ENCODE measurements at places on chromosomes 7 and 10.

- DNase-seq = no peak
These were observed 2.5 kb upstream of the TMEM26 start for GRCh38 chr10:61455656-61456055.

- no peak for DNase-seq
These were observed 119.2 kb downstream of the ADCYAP1R1 start for GRCh38 chr7:31171216-31171785.

DNA sequence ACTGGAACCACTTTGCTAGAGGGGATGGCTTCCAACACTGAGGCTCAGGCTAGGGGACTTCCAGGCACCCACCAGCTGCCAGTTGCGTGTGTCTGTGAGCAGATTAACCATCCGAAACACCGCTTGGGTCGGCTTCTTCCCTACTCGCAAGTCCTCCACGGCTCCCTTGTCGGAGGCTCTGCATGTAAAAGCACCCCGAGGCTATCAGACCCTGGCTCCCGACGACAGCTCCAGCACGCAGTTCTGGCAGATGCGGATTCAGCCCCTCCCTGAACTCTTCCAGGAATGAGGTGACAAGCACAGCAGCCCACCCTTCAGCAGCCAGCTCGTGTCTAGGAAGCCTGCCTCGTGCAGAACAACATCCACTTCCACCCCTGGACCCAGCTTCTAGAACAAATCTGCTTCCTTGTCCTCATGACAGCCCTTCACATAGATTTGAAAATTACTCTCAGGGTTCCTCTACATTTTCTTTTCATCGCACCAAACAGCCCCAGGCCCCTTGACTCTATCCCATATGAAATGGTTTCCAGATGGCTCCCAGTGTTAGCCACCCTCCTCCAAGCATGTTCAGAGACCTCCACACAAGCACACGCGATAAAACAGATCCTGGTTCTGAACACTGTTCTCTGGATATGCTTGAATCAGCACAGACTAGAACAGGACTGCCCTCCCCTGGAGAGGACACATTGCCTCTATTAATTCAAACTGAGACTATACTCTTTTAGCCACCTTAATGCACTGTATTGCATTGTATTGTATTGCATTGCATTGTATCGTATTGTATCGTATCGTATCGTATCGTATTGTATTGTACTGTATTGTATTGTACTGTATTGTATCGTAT, 44.6 kb downstream of the SLIT1 start:
- no peak for DNase-seq

GRCh38 chr10:34305189-34305588, 509.9 kb downstream of the PARD3 start:
- DNase-seq = no peak

- no peak for DNase-seq
These were observed 3.0 kb downstream of the ADARB2 start for GRCh38 chr10:1734288-1734687.

GRCh38 chr7:114944745-114945625, 23.1 kb downstream of the MDFIC start:
- DNase-seq = no peak

DNA sequence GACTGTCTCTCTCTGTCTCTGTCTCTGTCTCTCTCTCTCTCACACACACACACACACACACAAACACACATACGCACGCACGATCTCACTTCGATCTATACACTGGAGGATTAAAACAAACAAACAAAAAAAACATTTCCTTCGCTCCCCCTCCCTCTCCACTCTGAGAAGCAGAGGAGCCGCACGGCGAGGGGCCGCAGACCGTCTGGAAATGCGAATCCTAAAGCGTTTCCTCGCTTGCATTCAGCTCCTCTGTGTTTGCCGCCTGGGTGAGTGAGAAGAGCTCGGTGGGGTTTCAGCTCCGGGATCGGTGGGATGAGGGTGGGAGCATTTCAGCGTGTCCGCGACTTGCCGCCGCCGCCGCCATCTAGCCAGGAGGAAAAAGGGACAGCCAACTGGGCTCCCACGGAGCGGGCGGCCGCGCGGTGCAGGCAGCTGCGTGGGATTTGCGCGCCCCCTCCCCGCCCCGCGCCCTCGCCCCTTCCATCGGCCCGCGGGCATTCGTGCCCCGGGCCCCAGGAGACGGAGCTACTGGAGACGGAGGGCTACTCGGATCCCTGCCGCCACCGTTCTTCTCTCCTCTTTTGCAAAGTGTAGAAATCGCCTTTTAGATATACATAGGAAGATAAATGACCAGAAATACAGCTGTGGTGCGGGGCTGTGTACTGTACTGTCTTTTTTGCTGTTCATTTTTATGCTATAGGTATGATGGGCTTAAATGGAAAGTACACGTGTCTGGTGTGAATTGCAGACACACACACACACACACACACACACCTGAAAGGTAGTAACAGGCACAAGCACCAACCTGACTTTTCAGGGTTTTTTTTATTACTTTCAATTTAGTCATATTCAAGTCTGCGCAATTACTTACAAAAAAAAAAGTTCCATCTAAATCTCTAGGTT, 581 bp downstream of the PTPRZ1 start:
- no peak for DNase-seq

GRCh38 chr7:1667566-1668395, 2.3 kb upstream of the ELFN1 start:
- DNase-seq = no peak

DNA sequence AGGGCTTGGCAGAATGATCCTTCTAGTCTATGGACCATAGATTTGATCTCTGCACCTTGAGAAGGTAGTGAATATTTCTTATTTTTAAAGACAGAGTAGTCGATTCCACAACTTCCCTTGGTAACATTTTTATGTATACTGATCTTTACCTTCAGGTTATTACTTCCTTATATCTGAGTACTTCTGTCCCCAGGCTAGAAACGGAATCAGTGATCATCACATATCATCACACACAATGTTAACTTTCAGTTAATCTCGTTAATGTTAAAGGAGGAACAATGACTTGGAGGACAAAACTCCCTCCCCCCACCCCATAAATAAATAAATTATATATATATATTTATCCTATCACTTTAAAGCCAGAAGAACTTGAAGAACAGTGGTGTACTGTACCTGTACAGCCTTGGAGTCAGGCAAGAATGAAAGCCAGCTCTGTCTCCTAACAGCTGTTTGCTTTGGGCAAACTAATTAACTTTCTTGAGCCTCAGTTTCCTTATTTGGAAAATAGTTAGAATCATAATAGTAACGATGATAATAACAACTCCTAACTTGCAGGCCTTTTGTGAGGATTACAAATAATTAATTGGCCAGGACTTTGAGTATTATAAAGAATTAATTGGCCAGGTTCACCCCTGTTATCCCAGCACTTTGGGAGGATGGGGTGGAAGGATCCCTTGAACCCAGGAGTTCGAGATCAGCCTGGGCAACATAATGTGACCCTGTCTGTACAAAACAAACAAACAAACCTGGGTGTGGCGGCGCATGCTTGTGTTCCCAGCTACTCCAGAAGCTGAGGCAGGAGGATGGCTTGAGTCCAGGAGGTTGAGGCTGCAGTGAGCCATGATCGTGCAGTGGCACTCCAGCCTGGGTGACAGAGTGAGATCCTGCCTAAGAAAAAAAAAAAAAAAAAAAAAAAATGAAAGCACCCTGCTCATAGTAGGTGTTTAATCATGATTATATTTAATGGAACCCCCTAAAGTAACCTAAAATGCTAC, 63.5 kb downstream of the SAMD9 start:
- DNase-seq = no peak

DNA sequence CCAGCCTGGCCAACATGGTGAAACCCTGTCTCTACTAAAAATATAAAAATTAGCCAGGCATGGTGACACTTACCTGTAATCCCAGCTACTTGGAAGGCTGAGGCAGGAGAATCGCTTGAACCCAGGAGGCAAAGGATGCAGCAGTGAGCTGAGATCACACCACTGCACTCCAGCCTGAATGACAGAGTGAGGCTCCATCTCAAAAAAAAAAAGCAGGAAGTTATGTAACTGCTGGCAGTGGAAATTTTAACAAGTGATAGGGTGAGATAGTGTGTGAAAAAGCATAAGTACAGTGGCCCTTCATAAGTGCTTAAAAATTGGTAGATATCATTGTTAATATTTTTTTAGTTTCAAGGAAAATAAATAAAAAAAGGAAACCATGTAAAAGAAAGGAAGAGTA, 12.3 kb downstream of the AKR1C3 start:
- DNase-seq = no peak

- DNase-seq = no peak
These were observed 1.0 kb downstream of the TNS3 start for GRCh38 chr7:47580811-47581331.

DNA sequence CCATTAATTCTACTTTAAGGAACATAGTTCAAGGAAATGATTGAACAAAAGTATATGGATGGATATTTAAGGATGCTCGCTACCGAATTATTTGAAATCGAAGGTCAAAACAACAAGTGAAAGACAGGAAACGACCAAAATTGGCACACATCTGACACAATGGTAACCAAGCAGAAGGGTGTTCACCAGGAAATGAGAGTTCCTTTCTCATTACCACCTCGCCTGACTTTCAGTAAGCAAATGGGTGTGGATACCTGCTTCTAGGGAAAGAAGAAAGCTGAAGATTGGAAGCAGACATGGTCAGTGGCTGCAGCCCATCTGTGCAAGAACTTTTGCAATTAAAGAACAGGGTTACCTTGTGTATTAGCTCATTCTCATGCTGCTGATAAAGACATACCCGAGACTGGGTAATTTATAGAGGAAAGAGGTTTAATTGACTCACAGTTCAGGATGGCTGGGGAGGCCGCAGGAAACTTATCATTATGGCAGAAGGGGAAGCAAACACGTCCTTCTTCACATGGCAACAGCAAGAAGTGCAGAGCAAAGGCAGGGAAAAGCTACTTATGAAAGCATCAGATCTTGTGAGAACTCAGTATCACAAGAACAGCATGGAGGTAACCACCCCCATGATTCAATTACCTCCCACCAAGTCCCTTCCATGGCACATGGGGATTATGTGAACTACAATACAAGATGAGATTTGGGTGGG, 6.2 kb upstream of the TMEM273 start:
- no peak for DNase-seq

GRCh38 chr7:71198887-71199286, 66.9 kb downstream of the GALNT17 start:
- no peak for DNase-seq
